ENCODE measurements at places on chromosomes 16 and 17. TPM values are rescaled to one million over a fixed set of nuclear protein-coding genes. Genes with fewer than 3 reads are reported as not detected.

Gene PLXDC1
- total RNA-seq, result under 0.01 TPM

Gene TNFRSF17
- not detected for total RNA-seq

Gene KRTAP4-4
- not detected for total RNA-seq

Gene UBALD1
- 8.6 TPM for total RNA-seq

Gene KRT13
- total RNA-seq, result not detected

Gene TENT4B
- total RNA-seq, result 5.0 TPM
